Ascending aorta (tissue), 2 donors: ENCODE measurements at places on chromosomes 2 and 18.

GRCh38 chr2:194742706-194743105, 914.3 kb upstream of the SLC39A10 start:
- no peaks in the 10 kb centered on the region for H3K4me1 ChIP-seq
- no peak for DNase-seq
- no peak overlapping the region for H3K4me3 ChIP-seq
- H3K27ac ChIP-seq = no peak overlapping the region

DNA sequence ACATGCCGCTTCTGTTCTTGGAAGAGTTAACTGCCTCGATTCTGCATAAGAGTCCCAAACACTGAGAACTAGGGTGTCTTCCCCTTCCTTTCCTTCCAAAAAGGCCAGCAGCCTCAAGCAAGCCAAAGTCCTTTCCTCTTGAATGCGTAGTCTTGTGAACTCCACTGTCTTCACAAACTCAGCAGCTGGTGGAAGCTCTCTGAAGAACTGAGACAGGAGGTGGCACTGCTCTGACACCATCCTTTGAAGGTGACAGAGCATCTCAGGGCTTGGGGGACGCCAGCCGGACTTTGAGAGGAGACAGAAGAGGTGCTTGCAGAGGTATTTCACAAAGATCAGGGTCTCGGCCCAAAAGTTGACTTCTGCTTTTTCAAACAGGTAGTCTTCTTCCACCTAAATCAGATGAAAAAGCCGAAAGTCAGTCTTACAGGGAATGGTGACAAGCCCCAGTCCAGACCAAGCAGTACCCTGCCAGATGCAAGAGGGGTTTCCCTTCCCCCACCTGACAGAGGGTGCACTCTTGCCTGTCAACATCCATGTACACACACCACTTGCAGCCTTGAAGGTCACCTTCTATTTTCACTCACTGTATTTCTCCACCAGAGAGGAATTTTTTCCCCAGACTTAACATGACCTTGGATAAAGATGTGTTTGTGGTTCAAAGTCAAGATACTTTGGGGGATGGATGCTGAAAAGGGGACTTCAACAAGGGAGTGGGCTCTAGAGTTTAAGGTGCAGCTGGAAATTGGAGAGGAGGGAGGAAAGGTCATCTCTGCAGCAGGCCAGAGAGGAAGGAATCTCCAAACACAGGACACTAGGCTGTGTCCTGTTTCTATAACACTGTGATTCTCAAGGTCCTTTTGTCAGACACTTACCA, 4.8 kb upstream of the ZFP36L2 start:
- H3K4me1 ChIP-seq = peaks cover 17% of the 10 kb centered on the region
- H3K4me3 ChIP-seq = no peak overlapping the region
- no peak for DNase-seq
- peaks cover 10% of the 10 kb centered on the region for H3K36me3 ChIP-seq
- no peak overlapping the region for H3K27ac ChIP-seq

- no peaks in the 10 kb centered on the region for H3K27me3 ChIP-seq
- H3K27ac ChIP-seq = no peak overlapping the region
- H3K4me1 ChIP-seq = no peaks in the 10 kb centered on the region
- no peaks in the 10 kb centered on the region for H3K36me3 ChIP-seq
- no peak overlapping the region for H3K4me3 ChIP-seq
These were observed 139.3 kb upstream of the CREB1 start for GRCh38 chr2:207390302-207391095.

DNA sequence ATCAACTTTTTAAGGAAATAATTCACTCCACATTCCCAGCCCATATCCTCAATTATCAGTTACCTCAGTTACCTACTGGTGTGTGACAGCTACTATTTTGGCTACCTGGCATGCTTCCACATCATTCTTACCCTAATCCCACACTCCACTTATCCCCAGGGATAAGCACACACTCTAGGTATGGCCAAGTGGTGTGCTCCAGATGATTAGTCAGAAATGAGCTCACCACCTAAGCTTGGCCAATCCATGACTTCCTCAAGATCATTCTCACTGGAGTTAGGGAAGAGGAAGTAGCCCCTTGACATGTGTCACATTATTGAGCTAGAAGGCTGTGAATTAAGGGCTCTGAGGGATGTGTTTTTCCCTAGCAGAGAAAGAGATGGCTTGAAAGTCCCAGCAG, 20.9 kb upstream of the SMAD4 start:
- no peaks in the 10 kb centered on the region for H3K4me1 ChIP-seq
- no peak overlapping the region for H3K4me3 ChIP-seq
- DNase-seq = no peak
- H3K27ac ChIP-seq = no peak overlapping the region
- H3K27me3 ChIP-seq = no peaks in the 10 kb centered on the region

DNA sequence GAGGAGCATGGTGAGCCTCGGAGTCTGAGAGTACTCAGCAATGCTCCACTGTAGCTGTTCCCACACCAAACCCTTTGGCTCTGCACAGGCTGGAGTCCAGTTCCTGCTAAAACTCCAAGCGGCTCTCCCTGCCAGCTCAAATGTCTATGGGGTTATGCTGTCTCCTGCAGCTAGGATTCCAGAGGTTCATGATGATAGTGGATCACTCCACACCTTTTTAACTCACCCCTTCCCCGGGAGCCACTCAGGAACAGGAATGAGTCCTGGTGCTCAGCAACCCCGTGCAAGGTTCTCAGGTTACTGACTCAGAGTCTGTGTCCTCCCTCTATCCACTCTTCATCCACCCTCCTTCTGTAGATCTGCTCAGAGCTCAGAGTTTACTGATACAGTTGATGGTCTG, 410.0 kb downstream of the CDH19 start:
- no peaks in the 10 kb centered on the region for H3K36me3 ChIP-seq
- no peak for DNase-seq
- H3K4me3 ChIP-seq = no peak overlapping the region
- no peak overlapping the region for H3K27ac ChIP-seq

DNA sequence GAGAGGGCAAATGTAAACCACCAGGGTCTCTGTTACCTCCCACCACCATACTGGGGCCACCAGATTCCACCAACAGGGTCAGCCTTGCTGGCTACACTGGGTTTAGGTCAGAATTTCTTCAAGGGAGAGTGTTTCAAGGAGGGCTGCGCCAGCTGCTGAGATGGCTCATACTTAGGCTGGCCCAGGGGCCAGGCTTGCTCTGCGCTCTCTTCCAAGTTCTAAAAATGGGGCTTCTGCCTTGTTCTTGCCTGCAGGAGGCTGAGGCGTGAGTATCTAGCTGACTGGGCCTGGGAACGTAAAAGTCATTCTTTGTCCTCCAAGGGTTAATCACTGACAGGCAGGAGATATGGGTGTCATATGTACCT, 28.1 kb downstream of the MRPL33 start:
- H3K4me3 ChIP-seq = no peak overlapping the region
- H3K27me3 ChIP-seq = no peaks in the 10 kb centered on the region
- H3K4me1 ChIP-seq = peaks cover 57% of the 10 kb centered on the region
- no peaks in the 10 kb centered on the region for H3K36me3 ChIP-seq
- H3K27ac ChIP-seq = peak overlapping the region; percentile 96

GRCh38 chr2:195382186-195382585, 274.8 kb upstream of the SLC39A10 start:
- no peaks in the 10 kb centered on the region for H3K27me3 ChIP-seq
- H3K36me3 ChIP-seq = no peaks in the 10 kb centered on the region
- no peak overlapping the region for H3K4me3 ChIP-seq
- H3K4me1 ChIP-seq = no peaks in the 10 kb centered on the region
- no peak for DNase-seq
- H3K27ac ChIP-seq = no peak overlapping the region

DNA sequence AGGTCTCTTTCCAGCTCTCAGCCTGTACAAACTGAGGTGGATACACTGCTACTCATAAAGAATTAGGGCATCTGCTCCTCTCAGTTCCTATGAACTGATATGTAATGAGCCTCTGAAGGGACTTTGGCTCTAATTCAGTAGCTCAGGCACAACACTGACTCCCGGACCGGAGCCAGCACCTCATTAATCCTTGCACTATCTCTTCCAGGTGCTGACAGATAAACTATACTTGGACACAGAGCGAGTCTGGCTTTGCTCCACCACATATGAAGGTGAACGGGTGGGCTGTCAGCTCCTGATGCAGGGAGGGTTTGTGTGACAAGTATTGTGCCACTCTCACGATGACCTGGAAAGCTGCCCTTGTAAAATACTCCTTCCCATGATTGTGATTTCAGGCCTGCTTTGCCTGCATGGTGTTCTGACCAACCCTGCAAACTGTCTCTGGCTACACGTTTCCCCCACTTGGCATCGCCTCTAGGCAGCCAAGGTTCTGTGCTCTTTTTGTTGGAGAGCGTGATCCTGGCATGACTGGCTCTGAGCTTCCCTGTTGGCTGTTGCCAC, 111.6 kb upstream of the LMAN1 start:
- H3K27me3 ChIP-seq = no peaks in the 10 kb centered on the region
- no peak overlapping the region for H3K27ac ChIP-seq

DNA sequence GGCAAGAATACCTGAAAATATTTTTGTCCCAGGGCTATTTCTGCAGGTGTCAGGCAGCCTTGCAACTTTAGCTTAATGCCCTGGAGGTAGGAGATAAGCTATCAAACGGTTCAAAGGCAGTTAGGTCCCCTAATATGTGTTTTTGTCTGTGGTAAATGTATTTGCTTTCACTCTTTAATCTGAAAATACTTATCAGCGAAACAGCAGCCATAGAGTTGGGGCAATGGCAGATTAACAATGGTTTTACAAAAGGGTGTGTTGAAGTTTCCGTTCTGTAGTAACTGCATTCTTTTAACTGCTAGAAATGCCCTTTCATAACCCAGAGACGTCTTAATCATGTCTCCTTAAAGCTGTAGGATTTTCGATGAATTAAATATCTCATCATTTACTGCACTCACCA, 265.0 kb upstream of the TRIB2 start:
- no peaks in the 10 kb centered on the region for H3K27me3 ChIP-seq
- H3K36me3 ChIP-seq = no peaks in the 10 kb centered on the region
- no peak for DNase-seq
- no peaks in the 10 kb centered on the region for H3K4me1 ChIP-seq
- H3K27ac ChIP-seq = no peak overlapping the region
- H3K4me3 ChIP-seq = no peak overlapping the region

DNA sequence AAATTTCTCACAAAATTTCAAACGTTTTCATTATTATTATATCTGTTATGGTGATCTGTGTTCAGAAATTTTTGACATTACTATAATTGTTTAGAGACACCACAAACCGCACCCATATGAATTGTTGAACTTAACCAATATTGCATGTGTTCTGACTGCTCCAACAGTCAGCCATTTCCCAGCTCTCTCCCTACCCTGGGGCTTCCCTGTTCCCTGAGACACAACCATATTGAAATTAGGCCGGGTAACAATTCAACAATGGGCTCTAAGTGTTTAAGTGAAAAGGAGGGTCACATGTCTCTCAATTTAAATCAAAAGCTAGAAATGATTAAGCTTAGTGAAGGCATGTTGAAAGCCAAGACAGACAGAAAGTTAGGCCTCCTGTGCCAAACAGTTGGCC, 424.0 kb downstream of the DSC3 start:
- no peaks in the 10 kb centered on the region for H3K4me1 ChIP-seq
- H3K4me3 ChIP-seq = no peak overlapping the region
- no peak overlapping the region for H3K27ac ChIP-seq
- no peaks in the 10 kb centered on the region for H3K36me3 ChIP-seq
- H3K27me3 ChIP-seq = no peaks in the 10 kb centered on the region
- no peak for DNase-seq

- H3K27me3 ChIP-seq = no peaks in the 10 kb centered on the region
- H3K36me3 ChIP-seq = no peaks in the 10 kb centered on the region
- DNase-seq = no peak
- H3K4me3 ChIP-seq = no peak overlapping the region
- H3K4me1 ChIP-seq = no peaks in the 10 kb centered on the region
These were observed 7.4 kb downstream of the PMAIP1 start for GRCh38 chr18:59907172-59907571.

DNA sequence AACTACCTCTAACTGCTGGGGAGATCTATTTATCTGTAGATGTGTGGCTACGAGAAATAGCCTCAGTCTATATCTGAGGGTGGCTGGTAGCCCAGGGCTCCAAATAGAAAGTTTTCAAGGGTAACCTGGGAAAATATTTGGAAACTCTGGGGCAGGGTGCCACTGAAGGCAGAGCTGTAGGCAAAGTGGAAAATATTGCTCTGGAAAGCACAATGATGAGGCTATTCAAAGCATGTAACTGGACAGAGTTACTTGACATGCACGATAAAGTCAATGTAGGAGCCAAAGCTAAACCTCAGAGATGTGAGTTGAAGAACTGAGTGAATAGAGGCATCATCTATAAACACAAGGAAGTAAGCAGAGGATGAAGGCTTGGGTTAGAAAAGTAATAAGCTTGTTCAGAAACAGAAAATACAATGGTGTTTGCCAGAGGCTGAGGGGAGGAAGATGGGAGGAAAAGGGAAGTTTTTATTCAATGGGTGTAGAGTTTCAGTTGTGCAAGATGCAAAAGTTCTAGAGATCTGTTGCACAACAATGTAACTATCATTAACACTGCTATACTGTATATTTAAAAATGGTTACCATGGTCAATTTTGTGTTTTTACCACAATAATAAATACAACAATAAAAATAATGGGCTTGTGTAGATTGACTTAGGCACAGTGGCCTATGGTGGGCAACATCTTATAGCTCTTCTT, 171.6 kb downstream of the MBD2 start:
- DNase-seq = no peak
- H3K36me3 ChIP-seq = no peaks in the 10 kb centered on the region
- no peak overlapping the region for H3K27ac ChIP-seq
- no peak overlapping the region for H3K4me3 ChIP-seq
- H3K4me1 ChIP-seq = no peaks in the 10 kb centered on the region
- H3K27me3 ChIP-seq = no peaks in the 10 kb centered on the region

GRCh38 chr2:232611559-232612218, 21.7 kb upstream of the EFHD1 start:
- H3K27me3 ChIP-seq = no peaks in the 10 kb centered on the region
- no peaks in the 10 kb centered on the region for H3K4me1 ChIP-seq
- no peak overlapping the region for H3K4me3 ChIP-seq
- H3K36me3 ChIP-seq = no peaks in the 10 kb centered on the region
- peak overlapping the region; percentile 27 for H3K27ac ChIP-seq

DNA sequence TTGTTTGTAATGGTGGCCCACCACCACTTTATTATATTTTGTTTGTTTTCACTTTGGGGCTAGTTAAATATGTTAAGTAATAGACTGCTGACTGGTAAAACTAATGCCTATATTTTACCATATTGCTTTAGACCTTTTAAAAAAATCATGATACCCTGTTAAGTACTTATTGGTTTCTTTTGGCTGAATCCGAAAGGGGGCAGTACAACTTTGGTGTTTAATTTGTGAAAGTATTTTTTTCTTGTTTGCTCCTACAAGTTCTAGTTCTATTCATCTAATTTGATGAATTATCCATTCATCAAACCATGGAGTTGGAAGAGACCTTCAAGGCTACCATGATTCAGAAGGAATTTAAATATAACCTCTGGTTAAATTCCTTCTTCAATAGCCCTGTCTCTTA, 147.0 kb downstream of the MBD5 start:
- no peaks in the 10 kb centered on the region for H3K36me3 ChIP-seq
- DNase-seq = no peak
- no peaks in the 10 kb centered on the region for H3K27me3 ChIP-seq
- no peak overlapping the region for H3K27ac ChIP-seq

- no peak overlapping the region for H3K27ac ChIP-seq
- H3K4me3 ChIP-seq = no peak overlapping the region
- H3K27me3 ChIP-seq = no peaks in the 10 kb centered on the region
- no peaks in the 10 kb centered on the region for H3K36me3 ChIP-seq
These were observed 42.5 kb downstream of the DAPL1 start for GRCh38 chr2:158837645-158838044.

GRCh38 chr18:48274301-48274700, 134.9 kb downstream of the ZBTB7C start:
- H3K27ac ChIP-seq = no peak overlapping the region
- H3K27me3 ChIP-seq = no peaks in the 10 kb centered on the region
- H3K4me1 ChIP-seq = no peaks in the 10 kb centered on the region
- no peak for DNase-seq
- no peak overlapping the region for H3K4me3 ChIP-seq
- H3K36me3 ChIP-seq = no peaks in the 10 kb centered on the region
